Colonic mucosa (tissue), 4 donors: ENCODE measurements at places on chromosomes 2 and 18. TPM values are rescaled to one million over a fixed set of nuclear protein-coding genes. Genes with fewer than 3 reads are reported as not detected.
A peak's percentile ranks its signal among the peaks of the same experiment; 100 is the strongest.

- DNase-seq, result no peak
- no peaks in the 10 kb centered on the region for H3K36me3 ChIP-seq
- H3K4me3 ChIP-seq, result no peak overlapping the region
- H3K27ac ChIP-seq, result no peak overlapping the region
These were observed 1728.3 kb downstream of the SUCLG1 start for GRCh38 chr2:82730811-82731210.

GRCh38 chr2:172213116-172213860 is 110.6 kb upstream of the DLX2 start:
- no peaks in the 10 kb centered on the region for H3K4me1 ChIP-seq
- no peak overlapping the region for H3K4me3 ChIP-seq
- H3K27me3 ChIP-seq, result no peaks in the 10 kb centered on the region
- no peak overlapping the region for H3K27ac ChIP-seq
- DNase-seq, result no peak

- DNase-seq, result no peak
- no peaks in the 10 kb centered on the region for H3K36me3 ChIP-seq
- no peak overlapping the region for H3K4me3 ChIP-seq
- no peaks in the 10 kb centered on the region for H3K4me1 ChIP-seq
- H3K27ac ChIP-seq, result no peak overlapping the region
These were observed 27.1 kb upstream of the SPTBN1 start for GRCh38 chr2:54429054-54429453.

DNA sequence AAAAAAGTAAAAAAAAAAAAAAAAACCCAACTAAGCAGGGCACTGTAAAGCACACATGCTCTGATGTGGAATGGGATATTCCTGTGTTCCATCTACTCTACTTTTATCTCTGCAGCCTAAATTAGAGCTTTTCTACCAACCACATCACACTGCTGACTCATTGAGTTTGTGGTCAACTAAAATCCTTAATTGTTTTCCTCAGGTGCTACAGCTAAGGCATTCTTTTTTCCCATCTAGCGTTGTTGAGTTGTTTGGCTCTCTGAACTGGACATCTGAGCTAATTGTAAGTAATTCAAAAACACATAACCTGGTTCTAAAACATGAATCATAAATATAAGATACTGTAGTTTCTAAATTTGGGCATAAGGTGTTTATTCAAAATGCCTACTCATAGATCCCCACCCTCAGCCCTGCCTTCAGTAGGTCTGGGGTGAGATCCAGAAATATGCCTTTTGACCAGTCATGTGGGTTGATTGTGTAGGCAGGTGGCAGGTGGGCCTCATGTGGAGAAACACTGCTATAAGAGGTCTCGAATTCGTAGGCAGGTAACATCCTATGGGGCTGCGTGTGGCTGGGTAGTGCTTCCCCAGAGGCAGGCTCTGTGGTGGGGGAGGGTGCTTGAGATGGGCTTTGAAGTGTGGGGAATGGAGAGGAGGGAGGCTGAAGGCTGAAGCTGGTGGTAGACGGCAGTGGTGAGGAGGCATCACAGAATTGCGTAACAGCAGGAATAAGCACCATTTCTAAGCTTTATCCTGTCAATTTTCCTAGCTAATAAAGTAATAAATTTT is 27.2 kb downstream of the ANKRD29 start:
- DNase-seq, result no peak
- H3K4me1 ChIP-seq, result no peaks in the 10 kb centered on the region
- no peak overlapping the region for H3K4me3 ChIP-seq
- no peak overlapping the region for H3K27ac ChIP-seq
- no peaks in the 10 kb centered on the region for H3K27me3 ChIP-seq
- H3K36me3 ChIP-seq, result no peaks in the 10 kb centered on the region

DNA sequence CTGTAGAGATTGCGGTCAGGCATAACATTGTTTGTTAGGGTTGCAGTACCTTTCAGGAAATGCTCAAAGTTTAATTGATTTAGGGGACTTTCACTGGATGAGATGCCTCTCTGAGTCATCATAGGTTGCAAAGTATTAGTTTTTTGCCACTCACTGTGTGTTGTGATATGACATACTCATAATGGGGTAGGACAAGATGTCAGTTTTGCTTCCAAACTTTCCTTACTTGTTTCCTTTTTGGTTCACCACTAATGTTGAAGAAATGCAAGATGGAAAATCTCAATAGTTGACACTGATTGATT is 35.0 kb upstream of the PTH2R start:
- H3K4me1 ChIP-seq, result no peaks in the 10 kb centered on the region
- no peak for DNase-seq
- no peak overlapping the region for H3K4me3 ChIP-seq

GRCh38 chr18:79121746-79122474 is 52.7 kb downstream of the ATP9B start:
- no peaks in the 10 kb centered on the region for H3K27me3 ChIP-seq
- no peaks in the 10 kb centered on the region for H3K4me1 ChIP-seq
- no peak overlapping the region for H3K27ac ChIP-seq
- DNase-seq, result no peak

DNA sequence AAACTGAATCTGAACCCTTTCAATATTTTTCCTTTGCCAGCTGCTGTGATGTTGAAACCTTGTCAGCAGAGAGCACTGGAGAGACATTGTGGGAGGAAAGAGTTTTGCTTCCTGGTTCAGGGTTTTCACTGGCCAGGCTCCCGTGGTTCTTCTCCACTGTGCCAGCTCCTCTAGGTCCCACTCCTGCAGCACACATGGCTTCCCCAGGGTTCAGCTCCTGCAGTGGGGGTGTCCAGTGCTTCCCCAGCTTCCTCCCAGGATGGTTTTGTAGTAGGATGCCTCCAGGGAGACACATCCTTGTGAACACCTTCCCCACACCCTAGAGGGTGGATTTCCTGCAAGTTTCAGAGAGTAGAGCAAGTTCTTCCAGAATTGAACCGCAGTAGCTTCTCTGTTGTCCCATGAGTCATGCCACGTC is 24.0 kb upstream of the SULT1C3 start:
- H3K27ac ChIP-seq, result no peak overlapping the region
- no peaks in the 10 kb centered on the region for H3K36me3 ChIP-seq
- H3K4me3 ChIP-seq, result no peak overlapping the region
- no peaks in the 10 kb centered on the region for H3K27me3 ChIP-seq

GRCh38 chr2:161161074-161161706 is 962 bp downstream of the TANK start:
- H3K27me3 ChIP-seq, result no peaks in the 10 kb centered on the region
- no peak for DNase-seq
- H3K4me3 ChIP-seq, result peak overlapping the region; percentile 87
- H3K36me3 ChIP-seq, result no peaks in the 10 kb centered on the region
- no peaks in the 10 kb centered on the region for H3K4me1 ChIP-seq
- H3K27ac ChIP-seq, result peak overlapping the region; percentile 100

DNA sequence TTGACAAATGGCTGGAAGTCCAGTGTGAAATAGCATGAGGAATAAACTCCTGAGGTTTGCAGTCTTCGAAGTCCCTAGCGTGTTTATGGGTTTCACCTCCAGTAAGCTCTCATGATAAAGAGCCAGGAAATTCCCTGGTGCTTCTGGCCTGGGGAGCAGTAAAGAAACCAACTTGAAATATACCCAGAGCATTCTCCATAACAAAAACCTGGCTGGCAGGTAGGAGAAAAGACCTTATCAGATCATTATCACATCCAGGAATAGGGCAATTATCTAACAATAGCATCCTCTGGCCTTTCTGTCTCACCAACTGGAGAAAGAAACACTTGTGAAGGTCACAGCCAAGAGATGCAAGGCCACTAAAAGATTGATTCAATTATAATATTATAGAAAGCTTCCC is 513.6 kb upstream of the LRRTM4 start:
- no peaks in the 10 kb centered on the region for H3K27me3 ChIP-seq
- no peak overlapping the region for H3K27ac ChIP-seq
- no peak for DNase-seq
- H3K4me1 ChIP-seq, result no peaks in the 10 kb centered on the region

GRCh38 chr18:3611313-3612090 is 161.5 kb downstream of the TGIF1 start:
- H3K4me1 ChIP-seq, result no peaks in the 10 kb centered on the region
- no peak for DNase-seq
- no peak overlapping the region for H3K27ac ChIP-seq
- no peaks in the 10 kb centered on the region for H3K36me3 ChIP-seq
- no peak overlapping the region for H3K4me3 ChIP-seq
- H3K27me3 ChIP-seq, result no peaks in the 10 kb centered on the region

- peak; percentile 79 for DNase-seq
- H3K4me1 ChIP-seq, result peaks cover 4% of the 10 kb centered on the region
- H3K27ac ChIP-seq, result peak overlapping the region; percentile 32
- H3K27me3 ChIP-seq, result no peaks in the 10 kb centered on the region
- H3K36me3 ChIP-seq, result no peaks in the 10 kb centered on the region
These were observed 24.9 kb downstream of the MTCL1 start for GRCh38 chr18:8730080-8730827.

- H3K36me3 ChIP-seq, result no peaks in the 10 kb centered on the region
- H3K27ac ChIP-seq, result no peak overlapping the region
- H3K27me3 ChIP-seq, result no peaks in the 10 kb centered on the region
- DNase-seq, result no peak
These were observed 28.4 kb downstream of the C2orf76 start for GRCh38 chr2:119338272-119338671.

DNA sequence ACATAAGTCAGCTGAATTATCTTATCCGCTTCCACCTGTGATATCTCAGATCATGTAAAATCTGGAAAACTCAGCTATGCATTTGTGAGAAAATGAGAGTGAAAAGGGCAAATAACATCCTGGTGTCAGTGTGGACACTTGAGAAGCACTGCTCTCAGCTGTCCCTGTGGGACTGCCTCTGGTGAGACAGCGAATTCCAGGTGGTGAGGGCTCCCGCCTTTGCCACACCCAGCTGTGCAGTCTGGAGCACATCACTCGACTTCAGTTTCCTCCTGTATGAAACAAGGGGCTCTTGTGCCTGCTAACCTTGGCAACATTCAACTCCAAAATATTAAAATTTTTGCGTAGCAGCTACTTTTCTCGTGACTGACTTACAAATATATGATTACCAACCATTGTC is 194.9 kb upstream of the BOD1L2 start:
- no peak for DNase-seq
- no peaks in the 10 kb centered on the region for H3K27me3 ChIP-seq
- no peaks in the 10 kb centered on the region for H3K36me3 ChIP-seq
- H3K4me1 ChIP-seq, result no peaks in the 10 kb centered on the region
- H3K4me3 ChIP-seq, result no peak overlapping the region

DNA sequence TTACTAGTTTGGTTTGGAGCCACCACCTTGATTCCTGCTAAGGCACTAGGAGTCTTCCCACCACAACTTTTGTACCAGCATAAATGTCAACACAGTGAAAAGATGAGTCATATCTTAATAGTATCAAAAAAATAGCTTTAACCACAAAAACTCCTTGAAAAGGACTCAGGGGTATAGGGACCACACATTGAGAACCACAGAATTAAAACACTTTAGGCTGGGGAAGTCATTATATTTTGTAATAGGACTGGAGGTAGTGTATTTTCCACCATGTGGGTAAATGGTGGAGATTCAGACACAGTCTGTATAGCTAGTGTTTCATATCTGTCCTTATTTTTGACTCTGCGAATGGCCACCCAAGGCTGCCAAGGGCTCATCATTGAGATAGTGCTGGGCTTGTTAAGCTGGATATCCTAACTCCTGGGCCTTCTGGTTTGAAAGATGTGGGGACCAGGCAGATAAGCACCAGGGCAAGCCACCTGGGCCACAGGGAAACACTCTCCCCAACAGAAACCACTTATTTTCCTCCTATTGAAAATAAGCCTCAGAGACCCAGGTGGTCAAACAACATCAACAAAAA is 19.1 kb upstream of the FHL2 start:
- no peaks in the 10 kb centered on the region for H3K36me3 ChIP-seq
- no peak overlapping the region for H3K4me3 ChIP-seq
- no peaks in the 10 kb centered on the region for H3K27me3 ChIP-seq
- no peak for DNase-seq

- H3K36me3 ChIP-seq, result no peaks in the 10 kb centered on the region
- H3K4me3 ChIP-seq, result no peak overlapping the region
- no peaks in the 10 kb centered on the region for H3K27me3 ChIP-seq
- H3K4me1 ChIP-seq, result no peaks in the 10 kb centered on the region
- H3K27ac ChIP-seq, result no peak overlapping the region
- no peak for DNase-seq
These were observed 243.0 kb upstream of the SPRED2 start for GRCh38 chr2:65675350-65675749.

GRCh38 chr2:28096421-28096820 is 205.9 kb downstream of the BABAM2 start:
- H3K4me1 ChIP-seq, result no peaks in the 10 kb centered on the region
- H3K27ac ChIP-seq, result no peak overlapping the region
- no peak overlapping the region for H3K4me3 ChIP-seq
- H3K27me3 ChIP-seq, result no peaks in the 10 kb centered on the region
- no peak for DNase-seq
- no peaks in the 10 kb centered on the region for H3K36me3 ChIP-seq

- no peak overlapping the region for H3K4me3 ChIP-seq
- peak overlapping the region; percentile 4 for H3K27ac ChIP-seq
- H3K36me3 ChIP-seq, result no peaks in the 10 kb centered on the region
These were observed 70.8 kb upstream of the STK17B start for GRCh38 chr2:196242131-196242620.

GRCh38 chr2:99672766-99673350 is 183.0 kb upstream of the REV1 start:
- DNase-seq, result no peak
- H3K4me1 ChIP-seq, result no peaks in the 10 kb centered on the region
- H3K4me3 ChIP-seq, result no peak overlapping the region
- H3K27me3 ChIP-seq, result no peaks in the 10 kb centered on the region
- H3K27ac ChIP-seq, result no peak overlapping the region
- H3K36me3 ChIP-seq, result no peaks in the 10 kb centered on the region

- H3K27ac ChIP-seq, result no peak overlapping the region
- no peaks in the 10 kb centered on the region for H3K36me3 ChIP-seq
- H3K4me3 ChIP-seq, result no peak overlapping the region
- H3K4me1 ChIP-seq, result no peaks in the 10 kb centered on the region
- no peaks in the 10 kb centered on the region for H3K27me3 ChIP-seq
- no peak for DNase-seq
These were observed 16.4 kb upstream of the NFU1 start for GRCh38 chr2:69453475-69454129.

The KCNE4 gene
- total RNA-seq, result 0.42 TPM

The CNOT11 gene
- 71.1 TPM for total RNA-seq

The POMC gene
- total RNA-seq, result 1.8 TPM

The SYT4 gene
- 0.47 TPM for total RNA-seq

The SLC39A6 gene
- 15.3 TPM for total RNA-seq

The ZNF514 gene
- total RNA-seq, result 15.6 TPM

The STEAP3 gene
- total RNA-seq, result 26.6 TPM

The MDH1B gene
- 0.50 TPM for total RNA-seq

The RAB6C gene
- total RNA-seq, result 0.08 TPM
